A549 treated with RU486 at 1 μM for 4 hours (cell line): ENCODE measurements at places on chromosomes 3 and 15. TPM values are rescaled to one million over a fixed set of nuclear protein-coding genes. Genes with fewer than 3 reads are reported as not detected.

SH2D7 gene
- total RNA-seq: not detected in 5 replicates

CCDC39 gene
- not detected in 5 replicates for total RNA-seq

MBD4 gene
- 22.0 to 26.0 TPM (median 25.1 TPM) in 5 replicates for total RNA-seq

ZIC1 gene
- total RNA-seq: 0.07 to 0.10 TPM in 2 of 5 replicates, not detected in the others

THPO gene
- not detected in 5 replicates for total RNA-seq

SLC6A20 gene
- total RNA-seq: 0.01 to 0.05 TPM (median 0.03 TPM) in 3 of 5 replicates, not detected in the others

COL6A6 gene
- total RNA-seq: not detected in 5 replicates

CRYBG3 gene
- total RNA-seq: 5.9 to 9.7 TPM (median 6.7 TPM) in 5 replicates

CD80 gene
- not detected in 5 replicates for total RNA-seq

EPHA6 gene
- total RNA-seq: 0.12 to 0.14 TPM in 2 of 5 replicates, not detected in the others

KCNAB1 gene
- not detected in 5 replicates for total RNA-seq
